Germinal center (tissue), 1 donor: ENCODE measurements at places on chromosomes 11 and 22.
A peak's percentile ranks its signal among the peaks of the same experiment; 100 is the strongest.

DNA sequence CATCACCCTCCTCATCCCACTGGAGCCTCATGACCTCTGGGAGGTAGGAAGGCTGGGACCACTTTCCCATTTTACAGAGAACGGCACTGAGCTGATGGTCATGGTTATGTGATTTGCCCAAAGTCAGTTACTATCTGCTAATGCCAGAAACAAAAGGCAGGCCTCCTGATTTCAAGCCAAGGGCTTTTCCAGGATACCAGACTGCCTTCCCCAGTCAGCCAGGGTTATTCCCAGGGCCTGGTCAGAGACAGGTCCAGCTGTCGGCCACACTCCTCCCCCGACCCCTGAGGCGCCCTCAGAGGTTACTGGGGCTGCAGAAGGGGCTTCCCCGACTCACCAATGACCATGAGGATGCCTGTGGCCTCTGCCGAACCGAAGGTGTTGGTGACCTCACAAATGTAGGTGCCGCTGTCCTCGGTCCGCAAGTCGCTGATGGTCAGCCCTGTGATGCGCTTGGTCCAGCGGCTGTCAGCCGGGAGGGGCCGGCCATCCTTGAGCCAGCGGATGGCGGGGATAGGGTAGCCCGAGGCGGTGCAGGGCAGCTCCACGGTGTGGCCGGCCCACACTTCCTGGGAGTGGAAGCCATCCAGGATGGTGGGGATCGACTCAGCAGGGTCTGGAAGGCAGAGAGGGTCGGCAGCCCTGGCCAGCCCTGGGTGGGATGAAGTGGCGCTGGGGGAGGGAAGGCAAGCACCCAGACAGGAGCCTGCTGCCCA lies 197.0 kb downstream of the CEP164 start:
- DNase-seq = no peak

DNA sequence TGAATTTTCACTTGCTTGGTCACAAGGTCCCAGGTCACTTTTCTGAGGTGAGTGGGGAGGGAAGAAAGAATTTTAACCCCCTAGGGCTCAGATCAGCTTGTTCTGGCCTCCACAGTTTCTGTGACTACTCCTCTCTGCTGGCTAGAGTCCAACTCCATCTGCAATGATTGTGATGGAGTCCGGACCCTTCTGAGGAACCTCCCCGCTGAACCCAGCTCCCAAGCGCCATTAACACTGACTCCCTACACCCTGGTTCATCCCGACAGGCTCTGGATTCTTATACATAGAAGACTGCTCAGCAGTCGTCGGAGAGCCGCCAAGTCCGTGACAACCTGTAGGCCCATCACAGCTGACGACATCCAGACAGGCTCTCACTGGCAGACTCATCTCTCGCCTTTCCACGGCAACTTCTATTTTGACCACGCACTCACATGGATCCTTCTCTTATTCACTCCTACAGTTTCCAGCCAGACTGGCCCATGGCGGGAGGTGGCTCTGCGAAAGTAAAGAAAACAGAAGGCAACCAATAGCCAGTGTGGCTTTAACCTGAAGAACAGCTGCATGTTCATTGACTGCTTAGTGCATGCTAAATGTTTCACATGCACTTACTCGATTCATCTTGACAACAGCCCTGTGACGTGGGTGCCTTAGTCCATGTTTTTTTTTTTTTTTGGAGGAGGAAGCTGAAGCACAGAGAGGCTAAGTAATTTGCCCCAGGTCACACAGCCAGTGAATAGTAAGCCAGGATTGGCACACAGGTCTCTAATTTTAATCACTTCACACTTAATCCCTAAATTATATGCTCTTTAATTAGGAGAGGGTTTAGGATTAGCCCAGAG lies 68.0 kb upstream of the PRDM11 start:
- no peak for DNase-seq

GRCh38 chr11:27660171-27660570 lies 40.1 kb downstream of the BDNF start:
- no peak for DNase-seq

- no peak for DNase-seq
Measured at GRCh38 chr11:112649856-112650255, 311.4 kb upstream of the NCAM1 start.

GRCh38 chr11:71895961-71896360 lies 17.7 kb downstream of the DEFB131B start:
- no peak for DNase-seq

DNA sequence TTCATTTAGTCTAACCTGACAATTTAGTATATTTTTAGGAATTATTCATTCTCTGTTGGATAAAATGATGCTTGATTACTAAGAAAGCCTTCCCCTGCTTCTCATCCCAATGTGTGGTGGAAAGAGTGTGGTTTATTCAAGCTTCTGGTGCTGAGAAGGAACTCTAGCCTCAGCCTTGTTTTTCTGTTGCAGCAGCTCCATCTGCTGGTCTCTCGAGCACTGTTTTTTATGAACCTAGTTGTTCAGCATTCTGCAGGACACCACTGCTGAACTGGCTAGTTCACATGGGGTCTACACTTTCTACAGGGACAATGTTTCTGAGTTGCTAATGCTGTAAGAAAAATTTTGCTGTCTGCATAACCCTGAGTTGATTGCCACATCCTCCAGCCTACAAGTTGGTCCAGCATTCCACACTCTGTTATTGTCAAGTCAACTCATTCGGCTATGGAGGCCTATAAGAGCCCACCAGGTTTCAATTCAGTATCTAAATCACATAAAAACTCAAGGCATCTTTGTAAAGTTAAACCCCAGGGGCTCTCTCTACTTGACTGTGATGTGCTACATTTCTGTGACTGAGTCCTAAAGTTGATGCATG lies 14.3 kb downstream of the OR2AG2 start:
- DNase-seq = peak; percentile 36

- peak; percentile 53 for DNase-seq
Measured at GRCh38 chr11:113305440-113306336, 8.7 kb upstream of the TTC12 start.

DNA sequence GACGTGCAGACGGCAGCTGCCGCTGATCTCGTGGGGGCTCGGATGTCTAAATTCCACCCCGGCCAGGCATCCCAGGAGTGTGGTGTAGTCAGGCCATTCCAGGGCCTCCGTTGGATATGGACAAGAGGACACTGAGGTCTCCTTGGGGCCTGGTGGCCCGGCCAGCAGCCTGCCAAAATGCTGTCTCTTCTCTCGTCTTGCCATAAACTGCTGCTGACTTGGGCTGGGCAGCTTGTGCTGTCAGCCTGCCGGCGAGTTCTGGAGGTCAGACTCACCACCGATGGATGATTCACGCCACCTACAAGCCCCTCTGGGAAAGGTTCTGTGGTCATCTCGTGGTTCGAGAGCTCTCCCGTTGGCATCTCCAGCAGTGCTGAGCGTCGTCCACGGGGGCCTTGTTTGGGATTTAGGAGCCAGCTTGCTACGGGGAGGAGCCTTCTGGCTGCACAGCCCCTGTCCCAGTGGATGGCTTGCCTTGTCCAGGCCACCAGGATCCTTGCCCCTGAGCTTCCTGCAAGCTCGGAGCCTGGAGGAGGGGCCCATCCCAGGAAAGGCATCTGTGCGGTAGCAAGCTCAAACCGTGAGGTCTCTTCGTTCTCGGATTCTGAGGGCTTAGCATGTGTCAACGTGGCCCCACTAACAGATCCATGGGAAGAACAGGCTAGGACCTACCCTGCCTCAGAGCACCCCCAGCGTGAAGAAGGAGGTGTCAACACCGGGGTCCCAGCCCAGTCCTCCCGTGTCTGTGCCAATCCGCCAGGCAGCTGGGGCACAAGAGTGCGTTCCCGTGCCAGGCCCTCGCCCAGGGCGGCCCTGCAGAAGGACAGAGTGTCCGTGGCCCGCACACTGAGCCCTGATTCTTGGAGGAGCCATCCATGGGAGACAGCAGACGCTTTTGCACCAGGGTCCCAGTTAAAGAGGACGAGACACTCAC lies 1114.1 kb downstream of the BRD1 start:
- DNase-seq = no peak

DNA sequence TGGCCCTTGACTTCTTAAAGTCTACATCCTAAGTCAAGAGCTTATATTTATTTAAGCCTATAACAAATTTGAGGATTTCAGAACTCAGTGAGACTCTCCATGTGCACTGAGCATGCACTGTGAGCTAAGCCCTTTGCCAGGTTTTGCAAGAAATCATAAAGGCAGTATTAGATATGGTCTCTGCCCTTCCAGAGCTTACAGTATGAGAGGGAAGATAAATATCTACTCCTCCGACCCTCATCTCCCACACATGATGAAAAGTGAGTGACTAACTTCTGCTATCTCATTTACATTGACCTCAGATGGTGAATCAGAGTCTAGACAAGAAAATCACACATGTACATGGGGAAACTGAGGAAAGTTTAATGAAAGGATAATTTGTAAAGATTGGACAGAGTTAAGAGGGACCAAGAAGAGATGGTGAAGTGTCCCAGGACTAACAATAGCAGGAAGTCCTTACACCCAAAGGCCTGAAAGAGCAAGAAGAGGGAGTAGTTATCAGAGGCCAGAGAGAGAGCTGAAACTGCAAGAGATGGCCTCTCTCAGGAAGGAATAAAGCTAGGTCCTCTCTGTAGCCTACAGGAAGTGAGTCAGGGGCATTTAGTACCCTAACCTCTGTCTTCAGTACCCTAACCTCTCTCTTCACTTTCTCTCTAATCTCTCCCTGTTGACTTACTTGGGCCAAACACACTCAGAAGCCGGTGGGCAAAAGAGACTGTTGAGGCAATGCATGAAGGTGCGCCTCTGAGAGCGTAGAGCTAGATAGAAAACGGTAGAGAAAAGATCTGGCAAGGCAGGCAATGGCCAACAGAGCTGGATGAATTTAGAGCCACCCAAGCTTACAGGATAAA lies 23.0 kb upstream of the BLID start:
- no peak for DNase-seq

GRCh38 chr11:134994431-134994830 lies 582.4 kb upstream of the B3GAT1 start:
- DNase-seq = no peak

DNA sequence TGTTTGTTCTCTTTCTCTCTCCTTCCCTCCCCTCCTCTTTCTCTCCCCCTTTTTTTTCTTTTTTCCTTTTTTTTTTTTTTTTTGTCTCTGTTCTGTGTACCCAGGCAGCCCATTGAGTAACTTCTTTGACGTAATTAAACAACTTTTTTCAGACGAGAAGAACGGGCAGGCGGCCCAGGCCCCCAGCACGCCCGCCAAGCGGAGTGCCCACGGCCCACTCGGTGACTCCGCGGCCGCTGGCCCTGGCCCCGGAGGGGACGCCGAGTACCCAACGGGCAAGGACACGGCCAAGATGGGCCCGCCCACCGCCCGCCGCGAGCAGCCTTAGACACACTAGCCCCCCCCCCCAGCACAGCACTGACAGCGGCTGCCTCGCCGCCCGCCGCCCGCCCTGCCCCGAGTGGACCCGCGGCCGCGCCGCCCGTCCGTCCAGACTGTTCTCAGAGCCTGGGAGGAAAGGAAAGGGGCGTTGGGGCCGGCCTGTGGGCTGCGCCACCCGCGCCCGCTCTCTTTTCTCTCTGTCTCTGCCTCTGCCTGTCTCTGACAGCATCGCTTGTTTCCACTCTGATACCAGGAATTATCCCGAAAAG lies 26.1 kb downstream of the MOB2 start:
- DNase-seq = no peak

DNA sequence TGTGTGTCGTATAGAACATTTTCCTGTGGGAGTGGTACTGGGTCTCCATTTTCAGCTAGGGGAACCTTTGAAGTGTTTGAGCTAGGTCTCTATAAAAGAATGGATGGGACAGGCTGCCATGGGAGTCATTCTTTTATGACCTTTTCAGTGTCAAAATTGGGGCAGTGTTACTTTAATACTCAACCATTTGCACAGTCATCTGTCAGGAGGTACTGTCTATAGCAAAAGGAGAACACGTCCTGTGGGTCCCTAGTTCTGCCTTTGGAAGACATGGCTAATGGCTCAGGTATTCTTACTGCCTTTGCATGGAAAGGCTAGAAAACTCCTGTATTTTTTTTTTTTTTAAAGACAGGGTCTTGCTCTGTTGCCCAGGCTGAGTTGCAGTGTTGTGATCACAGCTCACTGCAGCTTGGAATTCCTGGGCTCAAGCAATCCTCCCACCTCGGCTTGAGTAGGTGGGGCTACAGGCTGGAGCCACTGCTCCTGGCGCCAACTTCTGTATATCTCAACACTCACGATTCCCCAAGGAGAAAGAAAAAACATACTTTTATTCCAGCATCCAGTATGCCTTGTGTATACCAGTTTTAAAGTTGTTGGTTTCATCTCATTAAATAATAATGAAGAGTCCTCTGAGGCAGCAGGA lies 2.1 kb upstream of the ATF4 start:
- no peak for DNase-seq

DNA sequence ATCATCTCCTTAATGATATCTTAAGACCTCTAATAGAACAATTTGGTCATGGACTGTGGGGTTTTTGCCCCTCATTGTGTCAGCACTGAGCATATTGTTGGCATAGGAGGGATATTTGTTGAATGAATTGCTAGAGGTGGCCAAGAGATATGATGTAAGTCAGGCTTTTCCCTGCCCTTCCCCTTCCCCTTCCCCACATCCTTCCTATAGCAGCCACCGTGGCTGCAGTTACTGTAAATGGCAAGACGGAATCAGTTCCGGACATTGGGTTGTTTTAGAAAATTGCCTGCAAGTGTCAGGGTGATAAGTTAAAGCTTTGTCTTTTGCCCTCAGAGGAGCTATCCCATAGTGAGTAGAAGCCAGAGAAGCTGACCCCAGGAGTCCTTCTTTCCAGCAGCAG lies 23.0 kb downstream of the LIMK2 start:
- no peak for DNase-seq

DNA sequence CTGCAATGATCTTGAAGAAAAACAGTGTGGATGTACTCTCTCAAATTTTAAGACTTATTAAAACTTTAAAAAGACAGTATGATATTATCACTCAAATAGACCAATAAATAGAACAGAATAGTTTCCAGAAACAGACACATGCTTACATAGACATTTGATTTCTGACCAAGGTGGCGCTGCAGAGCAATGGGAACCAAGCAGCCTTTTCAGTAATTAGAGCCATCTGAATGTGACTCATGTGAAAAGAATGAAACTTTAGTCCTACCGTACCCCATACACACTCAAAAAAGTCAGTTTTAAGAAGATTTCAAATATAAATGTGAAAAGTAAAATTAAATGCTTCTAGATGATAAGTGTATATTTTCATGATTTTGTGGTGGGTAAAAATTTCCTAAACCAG lies 74.2 kb upstream of the MS4A8 start:
- DNase-seq = no peak

DNA sequence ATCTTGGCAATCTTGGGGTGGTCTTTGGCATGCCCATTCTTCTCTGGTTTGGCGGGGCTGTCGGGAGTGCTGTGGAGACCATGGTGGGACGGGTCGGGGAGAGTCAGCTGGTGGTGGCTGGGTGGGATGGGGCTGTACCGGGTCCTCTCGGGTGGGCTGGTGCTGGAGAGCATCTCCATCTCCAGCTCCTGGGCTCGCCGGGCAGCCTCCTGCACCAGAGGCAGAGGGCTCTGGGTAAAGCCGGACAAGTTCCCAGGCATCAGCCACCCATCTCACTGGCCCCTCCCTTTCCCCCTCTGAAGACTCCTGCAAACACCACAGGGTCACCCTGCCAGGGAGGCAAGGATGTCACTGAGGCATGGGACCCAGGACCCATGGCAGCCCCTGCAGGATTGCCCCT lies 25.1 kb downstream of the ANKK1 start:
- DNase-seq = no peak

GRCh38 chr22:44799077-44799945 lies 46.9 kb downstream of the ARHGAP8 start:
- DNase-seq = no peak
